Stimulated activated CD4-positive, alpha-beta T cell treated with anti-CD3 and anti-CD28 coated beads, Interleukin-15, amount 100 ng/mL, for 1 hour (primary cell): ENCODE measurements at places on chromosomes 7 and 10.

DNA sequence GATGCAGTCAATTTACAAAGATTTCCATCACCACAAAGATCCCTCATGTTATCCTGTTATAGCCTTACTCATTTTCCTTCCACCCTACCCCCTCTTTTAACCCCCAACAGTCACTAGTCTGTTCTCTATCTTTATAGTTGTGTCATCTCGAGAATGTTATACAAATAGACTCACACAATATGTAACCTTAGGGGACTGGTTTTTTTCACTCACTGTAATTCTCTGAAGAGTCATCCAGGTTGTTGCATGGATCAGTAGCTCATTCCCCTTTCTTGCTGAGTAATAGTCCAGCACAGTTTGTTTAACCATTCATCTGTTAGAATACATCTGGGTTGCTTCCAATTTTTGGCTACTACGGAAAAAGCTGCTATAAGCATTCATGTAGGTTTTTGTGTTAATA is 121.1 kb upstream of the PDE1C start:
- no peak for DNase-seq

DNA sequence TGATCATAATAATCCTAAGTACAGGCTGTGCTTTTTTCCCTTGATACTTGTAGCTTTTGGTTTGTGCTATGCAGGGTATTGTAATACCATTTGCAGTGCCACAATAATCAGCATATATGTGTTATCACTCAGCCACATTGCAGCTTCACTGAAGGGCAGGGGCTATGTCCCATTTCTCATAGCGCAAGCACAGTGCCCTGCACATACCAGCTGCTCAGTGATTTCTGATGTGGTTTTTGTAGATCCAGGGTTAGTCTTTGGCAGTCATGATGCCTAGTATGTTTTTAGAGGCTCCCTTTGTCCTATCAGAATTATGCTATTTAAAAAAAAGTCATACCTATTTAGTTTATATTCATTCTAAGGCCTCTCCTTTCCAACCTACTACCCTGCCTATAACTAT is 25.8 kb downstream of the MET start:
- no peak for DNase-seq

DNA sequence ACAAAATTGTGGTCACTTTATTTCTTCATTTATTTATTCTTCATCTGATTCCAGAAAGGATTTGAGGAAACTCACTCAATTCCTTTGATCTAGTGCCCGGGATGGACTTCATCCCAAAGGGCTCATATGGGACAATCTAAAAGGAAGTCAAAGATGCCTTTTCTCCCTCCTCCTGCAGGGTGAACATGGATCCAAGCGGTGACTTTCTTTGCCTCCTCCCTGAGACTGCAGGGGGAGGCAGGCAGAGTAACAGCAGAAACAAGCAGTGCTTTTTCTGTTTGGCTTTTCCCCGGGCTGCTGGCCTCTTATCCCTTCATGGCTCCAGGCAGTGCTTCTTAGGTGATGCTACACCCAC is 10.0 kb upstream of the DNMBP start:
- no peak for DNase-seq

GRCh38 chr10:64619102-64619501 is 1097.9 kb downstream of the REEP3 start:
- DNase-seq = no peak

DNA sequence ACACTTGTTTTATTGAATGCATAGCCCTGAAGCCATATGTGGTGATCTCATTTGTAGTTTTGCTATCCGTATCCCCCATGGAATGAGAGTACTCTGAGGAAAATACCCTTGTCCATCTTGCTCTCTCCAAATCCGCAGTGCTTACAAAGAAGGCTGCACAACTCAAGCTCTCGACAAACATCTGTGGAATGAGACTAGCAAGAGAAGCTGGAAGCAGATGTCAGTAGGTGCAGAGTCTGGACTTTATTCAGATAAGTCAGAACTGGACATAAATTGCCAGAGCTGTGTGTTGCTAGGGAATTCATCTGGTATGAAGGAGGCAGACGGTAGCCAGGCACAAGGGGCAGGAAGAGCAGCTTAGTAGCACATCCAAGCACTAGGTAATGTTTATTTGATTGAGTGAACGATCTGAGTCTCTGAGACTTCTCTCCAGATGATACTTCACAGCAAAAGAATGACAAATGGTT is 1046.2 kb downstream of the XPNPEP1 start:
- DNase-seq = no peak

GRCh38 chr7:129343099-129343700 is 91.0 kb upstream of the STRIP2 start:
- DNase-seq = no peak

DNA sequence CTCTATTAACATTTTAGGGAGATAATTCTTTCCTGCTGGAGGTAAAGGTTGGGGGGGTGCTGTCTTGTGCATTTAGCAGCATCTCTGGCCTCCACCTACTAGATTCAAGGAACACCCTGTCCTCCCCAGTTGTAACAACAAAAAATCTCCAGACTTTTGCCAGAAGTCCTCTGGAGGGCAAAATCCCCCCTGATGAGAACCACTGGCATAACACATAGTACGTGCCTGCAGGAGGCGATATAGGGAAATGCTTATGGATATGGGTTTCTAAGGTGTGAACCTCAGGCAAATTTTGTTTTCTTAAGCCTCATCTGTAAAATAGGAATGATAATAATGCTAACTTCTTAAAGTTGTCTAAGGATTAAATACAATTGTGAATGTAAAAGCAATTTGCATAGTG is 2.9 kb upstream of the OSBPL3 start:
- no peak for DNase-seq

DNA sequence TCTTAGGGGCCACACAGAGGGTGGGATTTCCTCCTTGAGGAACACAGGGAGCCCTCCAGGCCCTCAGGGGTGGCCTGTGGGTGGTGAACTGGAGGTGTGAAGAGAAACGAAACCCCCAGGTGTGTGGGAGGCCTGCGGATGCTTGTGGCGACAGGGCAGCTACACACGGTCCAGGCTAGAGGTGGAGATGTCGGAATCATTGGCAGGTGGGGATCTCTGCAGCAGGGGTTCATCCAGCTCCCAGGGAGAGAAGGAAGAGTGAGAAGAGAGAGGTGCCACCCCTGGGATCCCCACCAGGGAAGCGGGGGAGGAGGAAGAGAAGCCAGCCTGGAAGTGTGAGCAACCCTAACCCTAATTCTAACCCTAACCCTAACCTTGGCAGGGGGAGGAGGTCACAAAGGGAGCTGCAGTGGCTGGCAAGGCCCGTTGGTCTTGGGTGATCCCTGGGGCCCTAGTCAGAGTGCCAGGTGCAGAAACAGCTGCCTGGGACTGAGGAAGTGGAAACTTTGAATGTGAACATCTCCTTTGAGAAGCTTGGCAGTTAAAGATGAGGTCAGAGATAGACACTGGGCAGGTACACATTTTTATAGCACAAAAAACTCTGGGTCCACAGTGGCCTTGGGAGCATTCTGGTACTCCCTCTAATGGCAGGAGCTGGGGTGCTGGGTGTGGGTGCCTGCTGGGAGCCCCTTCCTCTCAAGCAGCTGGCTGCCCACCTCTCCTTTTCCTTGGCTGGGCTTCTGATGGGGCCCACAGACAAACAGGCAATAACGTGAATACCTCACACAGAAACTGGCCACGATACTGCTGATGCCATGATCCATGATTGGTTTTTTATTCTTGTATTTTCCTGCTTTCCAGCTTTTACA is 6.8 kb upstream of the AEBP1 start:
- DNase-seq = no peak
